Right ventricle myocardium inferior (tissue), 1 donor: ENCODE measurements at places on chromosomes 4 and X. TPM values are rescaled to one million over a fixed set of nuclear protein-coding genes. Genes with fewer than 3 reads are reported as not detected.

DNA sequence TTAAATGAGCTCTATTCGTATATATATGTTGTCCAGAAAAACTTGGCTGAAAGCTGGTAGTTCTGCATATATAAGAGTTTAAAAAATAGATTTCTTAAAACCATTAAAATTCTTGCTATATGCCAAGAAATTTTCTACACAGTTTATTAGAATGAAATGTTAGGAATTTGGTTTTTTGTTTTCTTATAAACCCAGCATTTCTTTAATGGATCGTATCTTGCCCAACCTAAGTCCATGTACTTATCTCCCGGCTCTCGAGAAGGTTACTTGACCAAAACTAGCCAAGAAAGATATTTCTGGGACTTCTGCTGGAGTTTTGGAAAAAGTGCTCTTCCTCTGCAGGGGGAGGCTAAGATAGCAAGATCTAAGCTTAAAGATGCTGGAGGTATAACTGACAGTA is 4.7 kb upstream of the ASB5 start:
- DNase-seq, result no peak

DNA sequence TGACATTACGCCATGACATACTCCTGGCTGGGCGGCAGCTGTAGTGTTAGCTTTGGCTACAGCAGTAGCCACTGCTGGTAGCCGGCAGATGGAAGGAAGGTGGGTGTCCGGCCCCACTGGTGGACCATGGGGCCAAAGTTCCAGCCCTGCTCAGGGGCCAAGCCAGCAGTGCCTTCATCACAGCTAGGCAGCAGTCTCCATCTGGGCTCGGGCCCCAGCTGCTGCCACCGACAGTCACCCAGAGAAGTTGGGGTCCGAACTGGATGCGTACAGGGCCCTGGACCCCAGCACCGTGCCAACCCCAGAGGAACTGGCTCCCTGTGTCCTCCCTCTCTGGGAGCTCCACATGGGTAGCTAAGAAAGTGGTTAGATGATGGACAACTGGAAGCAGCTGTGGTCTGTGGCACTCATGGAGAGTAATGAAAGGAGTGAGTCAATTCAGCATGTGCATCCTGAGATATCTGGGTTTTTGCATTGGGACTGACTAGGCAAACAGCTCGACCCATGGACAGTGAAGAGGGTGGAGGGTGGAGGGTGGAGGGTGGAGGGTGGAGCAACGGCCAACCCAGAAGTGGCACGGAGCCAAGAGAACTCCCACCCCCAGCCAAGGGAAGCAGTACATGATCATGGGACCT is 366.6 kb upstream of the GRIA3 start:
- DNase-seq, result peak; percentile 37

- no peak for DNase-seq
These were observed 8.8 kb downstream of the TMEM255A start for GRCh38 chrX:120302434-120302833.

GRCh38 chr4:137961051-137961438 is 281.1 kb downstream of the SLC7A11 start:
- DNase-seq, result no peak

GRCh38 chr4:184983672-184984356 is 34.5 kb upstream of the HELT start:
- DNase-seq, result no peak

DNA sequence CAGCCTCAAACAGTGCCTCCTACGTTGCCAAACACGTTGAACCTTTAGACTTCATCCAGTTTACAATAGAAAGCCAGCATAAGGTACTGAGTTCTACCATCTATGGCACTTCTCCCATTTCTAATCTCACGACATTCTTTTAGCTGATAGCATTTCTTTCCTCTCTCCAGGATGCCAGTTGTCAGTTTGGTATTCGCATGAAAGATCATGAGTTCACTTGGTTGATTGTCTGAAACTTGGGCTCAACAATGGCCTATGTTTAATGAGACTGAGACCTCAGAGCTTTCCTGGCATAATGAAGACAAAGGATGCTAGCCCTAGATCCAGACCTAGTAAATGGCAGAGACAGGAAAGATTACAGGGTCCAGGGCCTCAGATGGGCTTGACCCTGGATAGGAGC is 69.2 kb upstream of the SPRY1 start:
- DNase-seq, result no peak

GRCh38 chr4:101321481-101322042 is 25.8 kb downstream of the PPP3CA start:
- DNase-seq, result no peak

GRCh38 chr4:106201373-106201772 is 114.6 kb downstream of the TBCK start:
- DNase-seq, result no peak

GRCh38 chr4:99054428-99054994 is 34.1 kb downstream of the ADH5 start:
- DNase-seq, result no peak

DNA sequence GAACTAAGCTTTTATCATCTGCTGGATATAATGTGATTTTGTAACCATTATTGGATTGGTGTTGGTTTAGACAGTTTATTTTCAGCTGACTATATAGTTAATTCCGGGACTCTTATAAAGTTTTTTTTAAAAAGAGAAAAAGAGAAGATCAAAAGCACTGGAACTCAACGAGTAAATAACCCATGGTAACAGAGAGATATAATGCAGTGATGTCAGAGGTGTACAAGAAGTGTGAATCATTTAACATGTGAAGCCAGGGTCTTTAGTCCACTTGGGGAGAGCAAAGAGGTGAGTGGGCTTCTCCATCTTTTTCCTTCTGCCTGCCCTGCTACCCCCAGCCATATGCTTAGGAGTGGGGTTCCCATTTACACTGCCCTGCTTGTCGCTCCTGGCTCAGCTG is 3.2 kb downstream of the TMEM165 start:
- no peak for DNase-seq

DNA sequence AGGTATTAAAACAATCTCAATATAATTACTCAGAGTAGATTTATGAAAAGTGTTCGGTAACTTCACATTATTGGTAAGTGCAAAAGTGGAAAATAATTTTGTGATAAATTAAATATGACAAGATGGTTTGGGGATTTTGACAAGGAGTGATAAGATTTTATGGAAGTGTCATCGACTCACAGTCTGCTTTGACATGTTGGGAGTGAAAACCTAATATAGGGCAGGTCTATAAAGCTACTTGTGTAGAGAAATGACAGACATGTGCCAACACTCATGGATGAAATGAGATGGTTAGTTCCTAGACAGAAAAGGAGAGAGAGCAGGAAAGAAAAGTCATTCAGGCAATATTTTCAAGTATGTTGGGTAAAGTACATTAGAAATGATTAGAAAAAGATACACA is 456.8 kb downstream of the TRAM1L1 start:
- no peak for DNase-seq

- no peak for DNase-seq
These were observed 83.3 kb upstream of the HELT start for GRCh38 chr4:184934961-184935360.

FGFBP1 gene
- total RNA-seq, result not detected

GRSF1 gene
- total RNA-seq, result 96.8 TPM

ENPEP gene
- total RNA-seq, result 4.1 TPM

TNIP3 gene
- total RNA-seq, result not detected

MAML3 gene
- 2.3 TPM for total RNA-seq

PPID gene
- 33.4 TPM for total RNA-seq

ATP1B4 gene
- total RNA-seq, result not detected
